ENCODE measurements at places on chromosomes 1 and 21. TPM values are rescaled to one million over a fixed set of nuclear protein-coding genes. Genes with fewer than 3 reads are reported as not detected.

PGLYRP4 gene
- total RNA-seq, result not detected

FNDC5 gene
- total RNA-seq, result under 0.01 TPM

HSF2BP gene
- 0.52 TPM for total RNA-seq

CBR1 gene
- total RNA-seq, result 29.2 TPM

PIGP gene
- 4.9 TPM for total RNA-seq

MTF2 gene
- total RNA-seq, result 41.0 TPM

OR2T2 gene
- not detected for total RNA-seq

IRF6 gene
- total RNA-seq, result 0.26 TPM

BLACAT1 gene
- total RNA-seq, result not detected

FAM78B gene
- 0.52 TPM for total RNA-seq

CR1 gene
- under 0.01 TPM for total RNA-seq

RUNX1 gene
- total RNA-seq, result 0.26 TPM

INTS11 gene
- total RNA-seq, result 51.3 TPM

FCRL5 gene
- total RNA-seq, result not detected

CHODL gene
- total RNA-seq, result 0.09 TPM

AK5 gene
- 27.3 TPM for total RNA-seq

CCDC30 gene
- 0.69 TPM for total RNA-seq

TMEM54 gene
- total RNA-seq, result 10.2 TPM

ASCL5 gene
- not detected for total RNA-seq

PADI1 gene
- 0.11 TPM for total RNA-seq

F5 gene
- total RNA-seq, result not detected

TSTD1 gene
- 9.1 TPM for total RNA-seq

ADAR gene
- 69.6 TPM for total RNA-seq

CD48 gene
- not detected for total RNA-seq

GFI1 gene
- total RNA-seq, result under 0.01 TPM

KRTAP23-1 gene
- total RNA-seq, result not detected

MARCKSL1 gene
- total RNA-seq, result 185 TPM

SPRR2G gene
- total RNA-seq, result not detected

NUF2 gene
- 2.9 TPM for total RNA-seq

PLA2G5 gene
- not detected for total RNA-seq

SPATA46 gene
- total RNA-seq, result not detected

AVPR1B gene
- total RNA-seq, result not detected

UTS2 gene
- not detected for total RNA-seq

L1TD1 gene
- total RNA-seq, result not detected

VASH2 gene
- total RNA-seq, result under 0.01 TPM

IL12RB2 gene
- total RNA-seq, result 0.11 TPM

LINGO4 gene
- total RNA-seq, result not detected
